ENCODE measurements at places on chromosomes 11 and 22.

GRCh38 chr11:27116684-27117083 lies 76.1 kb downstream of the BBOX1 start:
- DNase-seq: no peak

DNA sequence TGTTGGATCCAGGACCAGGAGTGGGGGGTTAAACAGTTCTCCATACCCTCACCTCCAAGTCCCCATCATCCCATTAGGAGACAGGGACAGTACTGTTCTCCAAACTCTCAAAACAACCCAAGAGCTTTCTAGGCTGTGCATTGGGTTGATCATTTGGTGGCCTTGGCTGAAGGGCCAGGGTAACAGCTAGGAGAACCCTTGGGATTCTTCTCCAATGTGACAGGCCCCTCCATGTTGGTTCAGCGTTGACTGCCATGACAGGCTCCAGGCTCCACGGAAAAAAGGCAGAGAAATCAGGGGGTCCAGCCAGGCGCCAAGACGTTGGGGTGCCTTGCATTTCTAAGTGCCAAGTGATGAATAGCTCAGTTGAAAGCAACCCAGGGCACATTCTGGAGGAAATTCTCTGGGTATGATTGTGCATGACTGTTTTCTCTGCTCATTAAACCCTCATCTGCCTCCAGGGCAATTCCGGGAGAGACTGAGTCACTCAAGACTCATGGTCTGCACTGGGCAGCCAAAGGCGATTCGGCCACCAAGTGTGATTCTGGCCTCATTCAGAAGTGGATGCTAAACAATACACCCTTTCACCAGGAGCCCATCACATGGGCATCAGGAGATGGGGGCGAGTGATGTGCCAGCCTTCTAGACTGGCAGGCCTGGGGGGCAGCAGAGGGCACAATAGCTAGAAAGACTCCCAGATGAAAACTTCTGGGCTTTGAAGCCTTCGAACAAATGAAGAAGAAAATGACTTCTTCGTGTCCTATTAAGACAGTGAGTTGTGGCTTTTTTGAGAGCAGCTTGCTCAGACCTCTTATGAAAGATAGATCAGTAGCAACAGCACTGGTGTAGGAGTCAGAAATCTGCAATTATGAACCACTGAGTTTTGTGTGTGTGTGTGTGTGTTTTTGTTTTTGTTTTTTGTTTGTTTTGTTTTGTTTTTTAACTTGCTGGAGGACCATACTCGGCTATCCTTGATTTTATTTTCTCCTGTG lies 27.7 kb downstream of the CD44 start:
- DNase-seq: no peak

GRCh38 chr11:83287631-83288030 lies 1.5 kb upstream of the CCDC90B start:
- DNase-seq: no peak

DNA sequence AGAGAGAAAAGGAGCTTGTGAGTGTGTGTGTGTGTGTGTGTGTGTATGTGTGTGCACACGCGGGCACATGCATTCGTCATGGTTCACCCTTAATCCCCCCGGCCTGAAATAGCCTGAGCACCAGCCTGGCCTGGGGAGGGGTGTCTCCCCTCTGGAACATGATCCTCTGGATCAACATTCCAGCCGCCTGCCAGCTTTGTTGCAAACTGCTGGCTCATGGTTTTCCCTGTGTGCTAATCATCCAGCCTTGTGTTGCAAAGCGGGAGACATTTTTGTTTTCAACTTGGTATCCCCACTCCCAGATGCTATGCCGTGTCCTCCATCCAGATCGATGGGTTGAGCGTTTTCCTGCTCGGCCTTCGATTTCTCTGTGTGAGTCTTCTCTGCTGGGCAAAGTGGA lies 94.3 kb downstream of the FEZ1 start:
- no peak for DNase-seq

- no peak for DNase-seq
Measured at GRCh38 chr11:69351460-69351859, 57.5 kb downstream of the MYEOV start.

DNA sequence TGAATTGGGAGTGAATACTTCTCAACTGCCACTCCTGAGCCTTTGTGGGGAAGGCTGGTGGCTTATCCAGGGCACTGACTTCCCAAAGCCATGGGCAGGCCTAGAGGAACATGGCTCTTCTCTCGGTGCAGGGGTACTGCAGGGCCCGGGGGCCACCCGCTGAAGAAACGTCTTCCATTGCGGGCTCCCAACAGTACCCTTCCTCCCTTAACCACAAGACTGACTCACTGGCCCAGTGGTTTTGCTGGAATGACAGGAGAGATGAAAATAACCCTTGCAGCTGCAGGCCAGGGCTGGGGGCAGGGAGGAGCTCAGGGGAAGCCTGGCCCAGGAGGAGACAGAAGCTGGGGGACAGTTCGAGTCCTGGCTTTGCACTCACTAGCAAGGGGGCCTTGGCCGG lies 13.5 kb downstream of the TXN2 start:
- DNase-seq: no peak

DNA sequence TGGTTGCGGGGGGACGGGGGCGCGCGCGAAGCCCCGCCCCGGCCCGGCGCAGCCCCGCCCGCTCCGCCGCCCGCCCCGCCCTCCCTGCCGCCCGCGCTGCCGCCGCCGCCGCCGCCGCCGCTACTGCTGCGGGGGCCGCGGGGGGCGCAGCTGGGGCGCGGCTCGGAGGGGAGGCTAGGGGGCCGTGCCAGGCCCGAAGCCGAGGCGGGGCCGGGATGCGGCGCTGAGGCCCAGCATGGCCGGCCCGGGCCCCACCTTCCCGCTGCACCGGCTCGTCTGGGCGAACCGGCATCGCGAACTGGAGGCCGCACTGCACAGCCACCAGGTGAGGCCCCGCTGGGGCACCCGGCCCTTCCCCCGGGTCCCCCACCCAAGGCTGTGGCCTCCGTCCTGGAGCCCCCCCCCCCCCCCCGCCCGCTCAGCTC lies at the start of gene ANKRD13D:
Gene ANKRD13D (plus strand): TSS at position 78 of the 425 bp plus-strand sequence. CDS start 158 bp downstream, at position 236.
- DNase-seq: no peak

DNA sequence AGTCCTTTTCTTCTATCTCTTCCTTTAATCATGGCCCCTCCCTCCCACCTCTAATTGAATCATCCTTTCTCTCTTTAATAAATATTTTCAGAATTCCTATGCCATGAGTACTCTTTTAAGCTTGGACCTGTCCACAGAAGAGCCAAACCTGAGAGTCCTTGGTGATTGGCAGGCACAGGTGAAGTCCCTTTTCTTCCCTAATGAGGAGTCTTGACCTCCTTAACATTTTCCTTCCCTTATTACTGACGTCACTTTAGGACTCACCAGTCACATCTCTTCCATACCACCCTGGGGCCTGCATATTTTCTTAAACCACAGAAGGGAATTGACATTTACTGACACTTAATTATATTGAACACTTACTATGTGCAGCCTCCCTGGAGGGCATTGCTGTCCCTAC lies 41.0 kb upstream of the RASSF10 start:
- no peak for DNase-seq

DNA sequence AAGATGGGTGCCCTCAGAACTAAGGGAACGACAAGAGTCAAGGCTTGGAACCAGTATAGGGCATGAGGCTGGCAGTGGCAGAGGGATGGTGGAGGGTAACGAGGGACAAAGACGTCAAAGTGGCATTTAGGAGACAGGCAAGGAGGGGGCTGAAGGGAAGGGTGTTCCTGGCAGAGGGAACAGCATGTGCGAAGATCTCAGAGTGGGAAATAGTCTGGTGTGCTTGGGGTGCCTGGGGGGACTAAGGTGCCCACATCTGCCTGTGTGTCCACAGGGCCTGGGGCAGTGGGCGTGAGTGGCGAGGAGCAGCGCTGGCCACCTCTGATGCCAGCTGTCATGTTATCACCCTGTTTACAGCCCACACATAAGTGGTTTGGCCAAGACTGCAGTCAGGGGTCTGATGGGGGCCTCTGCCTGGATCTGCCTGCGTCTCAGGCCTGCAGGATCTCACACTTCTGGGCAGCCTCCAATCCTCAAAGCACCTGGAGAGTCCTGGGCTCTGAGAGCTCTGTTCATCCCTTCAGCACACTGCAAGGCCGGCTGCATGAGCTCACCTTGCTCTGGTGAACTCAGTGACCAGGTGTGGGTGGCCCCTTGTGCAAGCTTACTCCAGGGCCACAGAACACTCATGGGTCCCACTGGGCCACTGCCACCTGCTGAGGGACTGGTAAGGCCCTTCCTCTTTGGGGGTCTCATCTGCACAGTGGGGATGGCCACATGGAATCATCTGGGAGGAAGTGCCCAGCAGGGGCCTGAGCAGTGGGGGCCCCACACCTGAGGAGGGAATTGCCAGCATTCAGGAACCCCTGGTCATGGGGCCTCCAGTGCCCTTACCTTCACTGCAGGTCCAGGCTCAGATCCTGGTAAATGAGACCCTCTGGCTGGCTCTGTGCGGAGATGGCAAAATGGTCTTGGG lies 89.7 kb upstream of the SHISAL1 start:
- no peak for DNase-seq

- DNase-seq: no peak
Measured at GRCh38 chr22:22030493-22031182, 48.1 kb upstream of the TOP3B start.

DNA sequence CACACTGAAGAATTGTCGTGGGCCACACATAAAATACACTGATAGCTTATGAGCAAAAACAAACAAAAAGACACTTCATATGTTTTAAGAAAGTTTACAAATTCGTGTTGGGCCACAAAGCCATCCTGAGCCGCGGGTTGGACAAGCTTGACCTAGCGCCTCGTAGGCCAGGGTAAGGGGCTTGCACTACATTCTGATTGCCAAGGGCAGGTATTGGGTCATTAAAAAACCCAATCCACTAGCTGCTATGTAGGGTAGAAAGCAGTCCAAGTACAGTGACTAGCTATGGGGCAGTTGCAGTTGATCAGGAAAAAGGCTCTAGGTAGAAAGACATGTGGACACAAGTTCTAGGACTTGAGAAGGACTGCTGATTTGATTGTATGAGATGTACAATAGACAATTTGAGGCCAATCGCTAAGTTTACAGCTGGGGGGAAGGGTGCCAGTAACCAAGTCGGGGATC lies 14.0 kb downstream of the KDELR3 start:
- no peak for DNase-seq

DNA sequence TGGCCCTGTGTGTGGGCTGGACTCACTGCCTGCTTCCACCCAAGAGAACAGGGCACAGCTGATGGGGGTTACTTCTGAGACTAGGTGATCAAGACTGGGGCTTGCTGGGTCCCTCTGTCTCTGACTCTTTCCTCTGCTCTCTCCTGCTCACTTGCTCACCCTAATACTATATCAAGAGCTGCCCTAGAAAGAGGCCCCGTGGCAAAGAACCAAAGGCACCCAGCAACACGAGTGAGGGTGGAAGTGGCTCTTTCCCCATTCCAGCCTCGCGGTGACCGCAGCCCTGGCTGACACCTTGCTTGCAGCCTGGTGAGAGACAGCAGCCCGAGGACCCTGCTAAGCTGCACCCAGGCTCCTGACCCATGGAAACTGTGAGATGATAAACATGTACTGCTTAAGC lies 20.7 kb upstream of the NFAM1 start:
- DNase-seq: no peak

DNA sequence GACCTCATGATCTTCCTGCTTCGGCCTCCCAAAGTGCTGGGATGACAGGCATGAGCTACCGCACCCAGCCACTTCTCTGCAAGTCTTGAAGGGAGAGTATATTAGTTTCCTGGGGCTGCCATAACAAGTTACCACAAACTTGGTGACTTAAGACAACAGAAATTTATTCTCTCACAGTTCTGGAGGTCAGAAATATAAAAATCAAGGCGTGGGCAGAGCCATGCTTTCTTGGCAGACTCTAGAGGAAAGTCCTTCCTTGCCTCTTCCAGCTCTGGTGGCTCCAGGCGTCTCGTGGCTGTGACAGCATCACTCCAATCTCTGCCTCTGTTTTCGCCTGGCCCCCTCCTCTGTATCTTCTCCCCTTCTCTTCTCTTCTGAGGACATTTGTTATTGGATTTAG lies 110.2 kb upstream of the NAV2 start:
- no peak for DNase-seq

DNA sequence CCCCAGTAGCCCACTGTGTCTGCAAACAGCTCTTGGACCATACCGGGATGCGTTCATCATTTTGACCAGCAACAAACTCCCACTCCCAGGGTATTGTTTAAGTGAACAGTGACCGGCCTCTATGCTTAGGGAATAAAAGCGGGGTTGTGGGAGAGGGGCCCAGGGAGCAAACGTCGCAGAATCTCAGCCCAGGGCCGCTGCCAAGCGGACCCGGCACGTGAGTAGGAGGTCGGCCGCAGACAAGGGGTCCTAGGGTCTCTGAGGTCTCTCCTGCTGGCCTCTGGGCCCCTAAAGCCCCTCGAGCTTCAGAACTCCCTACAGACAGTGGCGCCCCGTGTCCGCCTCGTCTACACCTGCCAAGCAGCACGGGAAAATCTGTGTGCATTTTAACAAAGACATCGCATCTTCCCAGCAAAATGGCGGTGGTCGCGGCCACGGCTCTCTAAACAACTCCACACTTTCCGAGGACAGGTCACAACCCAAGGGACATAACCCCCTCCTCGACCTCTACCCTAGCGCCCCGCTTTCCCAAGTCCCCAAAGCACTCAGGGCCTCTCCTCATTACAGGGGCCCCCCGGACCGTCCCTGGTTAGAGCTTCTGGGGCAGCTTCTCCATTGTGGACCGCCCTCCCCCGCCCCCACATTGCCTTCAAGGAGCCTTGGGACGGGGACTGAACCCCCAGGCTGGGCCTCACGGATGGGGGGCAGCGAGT lies 3.9 kb upstream of the GCAT start:
- no peak for DNase-seq

- DNase-seq: no peak
Measured at GRCh38 chr11:114802878-114803277, 124.6 kb downstream of the NXPE2 start.

DNA sequence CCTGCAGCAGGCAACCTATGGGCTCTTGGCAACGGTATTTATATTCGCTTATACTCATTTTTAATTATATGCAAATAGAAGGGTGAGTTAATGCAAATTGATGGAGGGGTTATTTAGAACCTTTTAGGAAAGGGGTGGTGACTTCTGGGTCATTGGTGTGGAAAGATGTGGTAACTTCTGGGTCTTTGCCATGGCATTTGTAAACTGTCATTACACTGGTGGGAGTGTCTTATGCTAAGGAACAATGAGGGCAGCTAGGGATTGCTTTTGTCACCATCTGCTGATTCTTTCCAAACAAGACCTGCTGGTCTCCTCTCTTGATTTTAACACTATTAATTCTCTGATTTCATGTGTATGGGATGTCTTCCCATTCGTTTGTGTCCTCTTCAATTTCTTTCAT lies 11.7 kb upstream of the KAT5 start:
- no peak for DNase-seq

Measured in activated gamma-delta T cell treated with Interleukin-2 at 50 U/mL for 16 hours (primary cell).